ENCODE measurements at places on chromosomes 11 and 22. TPM values are rescaled to one million over a fixed set of nuclear protein-coding genes. Genes with fewer than 3 reads are reported as not detected.
A peak's percentile ranks its signal among the peaks of the same experiment; 100 is the strongest.

GRCh38 chr22:21857481-21857914, 9.9 kb downstream of the MAPK1 start:
- H3K27ac ChIP-seq, result peak overlapping the region; percentile 45
- peaks cover 39% of the 10 kb centered on the region for H3K4me1 ChIP-seq
- H3K4me3 ChIP-seq, result no peak overlapping the region
- H3K27me3 ChIP-seq, result no peaks in the 10 kb centered on the region
- H3K36me3 ChIP-seq, result no peaks in the 10 kb centered on the region
- DNase-seq, result no peak

The KAT5 gene
- total RNA-seq, result 51.2 TPM

- no peak overlapping the region for H3K4me3 ChIP-seq
- no peak overlapping the region for H3K27ac ChIP-seq
- no peak for DNase-seq
- peaks cover 47% of the 10 kb centered on the region for H3K27me3 ChIP-seq
- no peaks in the 10 kb centered on the region for H3K36me3 ChIP-seq
These were observed 2.5 kb upstream of the CLDN5 start for GRCh38 chr22:19526702-19527111.

DNA sequence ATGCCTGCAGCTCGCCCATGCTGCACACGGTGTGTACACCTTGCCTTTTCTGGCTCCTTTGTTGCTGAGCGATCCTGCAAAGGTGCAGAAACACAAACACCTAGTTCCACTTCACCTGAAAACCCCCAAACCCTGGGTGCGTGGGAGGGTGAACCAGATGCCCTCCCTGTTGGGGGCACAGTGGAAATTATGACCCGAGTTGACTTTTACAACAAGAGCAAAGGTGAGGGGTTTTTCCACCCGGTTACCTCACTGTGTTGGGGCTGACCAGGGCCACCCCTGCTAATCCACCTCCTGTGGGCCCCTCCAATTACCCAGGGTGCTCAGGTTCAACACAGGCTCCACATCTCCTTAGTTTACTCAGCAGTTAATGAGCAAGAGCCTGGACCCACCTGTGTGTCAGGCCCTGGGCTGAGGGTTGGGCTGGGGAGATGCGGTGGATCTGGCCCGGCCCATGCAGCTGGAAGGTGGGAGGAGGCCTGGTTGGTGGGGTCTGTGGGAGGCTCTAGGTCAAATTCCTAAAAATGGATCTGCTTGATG, 42.1 kb downstream of the LRRC32 start:
- no peak overlapping the region for H3K4me3 ChIP-seq
- H3K36me3 ChIP-seq, result no peaks in the 10 kb centered on the region
- peaks cover 20% of the 10 kb centered on the region for H3K4me1 ChIP-seq
- no peak for DNase-seq

The PKNOX2 gene
- total RNA-seq, result 3.6 TPM

- H3K4me1 ChIP-seq, result peaks cover 17% of the 10 kb centered on the region
- H3K27me3 ChIP-seq, result no peaks in the 10 kb centered on the region
- DNase-seq, result peak; percentile 46
- H3K36me3 ChIP-seq, result peaks cover 33% of the 10 kb centered on the region
- H3K4me3 ChIP-seq, result peak overlapping the region; percentile 45
- H3K27ac ChIP-seq, result peak overlapping the region; percentile 86
These were observed 1.1 kb downstream of the TAF1D start for GRCh38 chr11:93740031-93740729.

The LINC01488 gene
- total RNA-seq, result 1.6 TPM

The RFPL2 gene
- total RNA-seq, result 0.51 TPM

DNA sequence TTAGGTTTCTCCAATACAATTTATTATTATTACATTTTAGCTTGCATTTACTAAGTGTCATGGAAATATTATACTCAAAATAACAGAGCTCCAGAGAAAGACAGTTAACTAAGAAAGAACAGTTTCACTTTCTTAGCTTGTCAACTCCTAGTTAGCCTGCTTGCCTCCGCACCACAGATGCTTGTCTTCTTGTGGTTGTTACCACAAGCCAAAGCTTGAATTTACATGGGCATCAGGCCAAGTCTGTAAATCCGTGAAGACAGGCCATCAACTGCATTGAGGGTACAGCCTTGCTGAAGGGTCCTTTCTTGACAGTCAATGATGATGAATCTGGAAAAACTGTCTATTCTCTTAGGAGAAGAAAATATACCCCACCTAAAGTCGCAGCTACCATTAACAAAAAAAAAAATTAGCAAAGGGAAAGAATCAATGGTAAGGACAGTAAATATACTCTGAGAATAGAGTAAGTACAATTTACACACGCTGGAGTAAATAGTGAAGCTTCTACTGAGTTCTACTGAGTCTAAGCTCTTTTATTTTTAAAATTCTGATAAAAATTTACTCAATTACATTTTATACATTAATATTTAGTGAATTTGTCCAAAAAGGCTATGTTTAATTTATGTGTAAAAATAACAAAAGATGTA, 15.6 kb upstream of the DENND5A start:
- H3K4me1 ChIP-seq, result peaks cover 7% of the 10 kb centered on the region
- peaks cover 16% of the 10 kb centered on the region for H3K36me3 ChIP-seq
- no peak overlapping the region for H3K4me3 ChIP-seq
- H3K27me3 ChIP-seq, result no peaks in the 10 kb centered on the region

DNA sequence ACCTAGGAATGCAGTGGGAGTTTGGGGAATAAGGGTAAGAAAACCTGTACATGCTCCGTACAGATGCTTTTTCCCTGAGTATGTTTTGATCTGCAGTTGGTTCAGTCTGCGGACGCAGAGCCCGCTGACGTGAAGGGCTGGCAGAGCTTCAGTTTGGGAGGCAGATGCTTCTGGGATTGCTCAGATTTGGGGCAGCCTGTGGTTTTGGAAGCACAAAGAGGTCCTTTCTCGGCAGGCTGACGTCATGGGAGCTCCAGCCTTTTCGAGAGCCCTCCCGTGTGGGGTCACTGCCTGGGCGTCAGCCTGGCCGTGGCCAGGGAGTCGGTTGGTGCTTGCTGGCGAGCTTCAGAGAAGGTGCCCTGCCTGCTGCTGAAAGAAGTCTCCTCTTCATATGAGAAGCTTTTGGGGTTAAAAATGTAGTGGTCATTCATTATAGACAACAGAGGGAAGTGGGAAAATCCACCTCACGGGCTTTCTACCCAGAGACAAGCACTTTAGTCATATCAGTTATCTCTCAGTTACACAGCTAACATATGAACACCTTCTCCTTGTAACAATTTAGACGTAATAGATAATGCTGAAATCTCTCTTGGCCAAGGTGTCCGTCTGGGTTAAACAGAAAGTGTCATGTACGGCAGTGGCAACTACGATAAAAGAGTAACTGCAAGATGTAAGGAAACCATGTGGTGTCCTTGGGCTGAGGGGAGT, 26.8 kb downstream of the TPCN2 start:
- no peaks in the 10 kb centered on the region for H3K27me3 ChIP-seq
- H3K27ac ChIP-seq, result no peak overlapping the region
- DNase-seq, result peak; percentile 99
- H3K36me3 ChIP-seq, result peaks cover 18% of the 10 kb centered on the region
- H3K4me3 ChIP-seq, result no peak overlapping the region

The OR5B21 gene
- not detected for total RNA-seq

GRCh38 chr11:63551889-63552266, 11.3 kb downstream of the PLAAT2 start:
- no peak overlapping the region for H3K27ac ChIP-seq
- DNase-seq, result no peak
- H3K4me1 ChIP-seq, result peaks cover 9% of the 10 kb centered on the region
- no peaks in the 10 kb centered on the region for H3K27me3 ChIP-seq

GRCh38 chr11:119634301-119634700, 94.7 kb downstream of the NECTIN1 start:
- H3K27me3 ChIP-seq, result peaks cover 2% of the 10 kb centered on the region
- no peak for DNase-seq
- no peaks in the 10 kb centered on the region for H3K36me3 ChIP-seq
- H3K4me1 ChIP-seq, result no peaks in the 10 kb centered on the region

GRCh38 chr22:19762568-19763457, 2.2 kb downstream of the TBX1 start:
- H3K4me3 ChIP-seq, result no peak overlapping the region
- no peaks in the 10 kb centered on the region for H3K4me1 ChIP-seq
- DNase-seq, result no peak
- H3K27me3 ChIP-seq, result peaks cover 97% of the 10 kb centered on the region

DNA sequence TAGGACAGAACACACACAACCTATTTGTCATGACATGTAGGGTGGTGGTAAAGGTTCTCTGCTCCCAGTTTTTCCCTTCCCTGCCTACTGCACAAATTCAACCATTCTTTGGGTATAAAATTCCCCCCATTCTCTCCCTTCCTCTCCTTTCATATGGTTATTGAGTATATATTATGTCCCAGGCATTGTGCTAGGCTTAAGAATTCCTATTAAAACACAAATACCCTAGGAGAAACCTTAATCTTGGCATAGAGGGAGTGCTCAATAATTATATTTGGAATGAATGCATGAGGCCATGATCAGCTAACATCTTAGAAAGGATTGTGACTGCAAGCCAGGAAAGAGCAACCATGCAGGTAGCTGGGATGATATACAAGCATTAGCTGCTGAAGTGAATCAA, 120.4 kb upstream of the MTMR2 start:
- no peaks in the 10 kb centered on the region for H3K27me3 ChIP-seq
- no peak for DNase-seq
- H3K27ac ChIP-seq, result no peak overlapping the region
- no peak overlapping the region for H3K4me3 ChIP-seq

The SLC1A2 gene
- total RNA-seq, result 0.92 TPM

GRCh38 chr22:39463931-39464390, 7.1 kb downstream of the MGAT3 start:
- H3K27ac ChIP-seq, result no peak overlapping the region
- DNase-seq, result no peak
- H3K36me3 ChIP-seq, result no peaks in the 10 kb centered on the region
- H3K4me3 ChIP-seq, result no peak overlapping the region

DNA sequence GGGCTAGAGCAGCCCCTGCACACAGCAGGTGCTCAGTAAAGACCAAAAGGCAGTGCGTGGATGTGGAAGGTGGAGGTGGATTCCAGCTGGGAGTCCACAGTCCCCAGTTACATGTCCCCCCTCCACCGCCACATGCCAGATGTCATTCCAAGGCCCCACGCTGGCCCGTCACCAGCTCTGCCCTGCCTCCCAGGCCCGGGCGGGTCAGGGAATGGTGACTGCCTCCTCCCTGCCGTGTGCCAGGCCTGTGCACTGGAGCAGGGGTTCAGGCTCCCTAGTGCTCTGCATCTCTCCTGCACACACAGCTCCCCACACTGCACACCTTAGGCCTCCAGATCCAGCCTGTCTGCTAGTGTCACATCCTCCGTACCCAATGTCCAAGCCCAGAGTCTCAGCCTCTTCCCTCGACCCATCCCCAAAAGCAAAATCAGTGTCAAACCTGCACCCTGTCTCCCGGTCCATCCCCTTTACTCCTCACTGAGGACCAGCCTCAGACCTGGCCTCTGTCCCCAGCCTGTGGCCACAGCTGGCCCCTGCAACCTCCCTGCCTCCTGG, 40.2 kb upstream of the PRODH start:
- H3K4me1 ChIP-seq, result no peaks in the 10 kb centered on the region
- no peak overlapping the region for H3K4me3 ChIP-seq
- no peak overlapping the region for H3K27ac ChIP-seq
- no peaks in the 10 kb centered on the region for H3K36me3 ChIP-seq

DNA sequence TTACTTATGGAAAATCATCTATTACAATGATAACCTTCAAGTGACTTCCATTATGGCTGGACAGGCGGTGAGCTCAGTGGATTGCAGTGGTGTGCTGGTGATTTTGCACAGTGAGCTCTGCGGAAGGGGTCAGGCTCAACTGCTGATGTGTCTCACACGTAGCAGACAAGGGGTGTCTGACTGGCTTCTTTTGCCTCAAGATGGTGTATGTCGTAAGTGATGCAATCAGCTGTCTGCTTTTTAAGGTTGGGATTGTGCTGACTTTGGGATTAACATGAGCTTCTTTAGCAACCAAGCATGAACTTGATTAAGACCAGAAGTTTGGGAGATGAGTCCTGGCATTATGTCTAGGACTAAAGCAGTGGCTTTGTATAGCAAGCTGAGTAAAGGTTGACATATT, 49.5 kb downstream of the POLD3 start:
- no peak for DNase-seq
- no peak overlapping the region for H3K27ac ChIP-seq
- H3K36me3 ChIP-seq, result peaks cover 4% of the 10 kb centered on the region

- H3K27ac ChIP-seq, result no peak overlapping the region
- no peak overlapping the region for H3K4me3 ChIP-seq
- H3K27me3 ChIP-seq, result no peaks in the 10 kb centered on the region
- H3K36me3 ChIP-seq, result no peaks in the 10 kb centered on the region
- H3K4me1 ChIP-seq, result no peaks in the 10 kb centered on the region
- no peak for DNase-seq
These were observed 55.2 kb upstream of the FGF3 start for GRCh38 chr11:69874178-69874983.

The SLCO2B1 gene
- not detected for total RNA-seq

DNA sequence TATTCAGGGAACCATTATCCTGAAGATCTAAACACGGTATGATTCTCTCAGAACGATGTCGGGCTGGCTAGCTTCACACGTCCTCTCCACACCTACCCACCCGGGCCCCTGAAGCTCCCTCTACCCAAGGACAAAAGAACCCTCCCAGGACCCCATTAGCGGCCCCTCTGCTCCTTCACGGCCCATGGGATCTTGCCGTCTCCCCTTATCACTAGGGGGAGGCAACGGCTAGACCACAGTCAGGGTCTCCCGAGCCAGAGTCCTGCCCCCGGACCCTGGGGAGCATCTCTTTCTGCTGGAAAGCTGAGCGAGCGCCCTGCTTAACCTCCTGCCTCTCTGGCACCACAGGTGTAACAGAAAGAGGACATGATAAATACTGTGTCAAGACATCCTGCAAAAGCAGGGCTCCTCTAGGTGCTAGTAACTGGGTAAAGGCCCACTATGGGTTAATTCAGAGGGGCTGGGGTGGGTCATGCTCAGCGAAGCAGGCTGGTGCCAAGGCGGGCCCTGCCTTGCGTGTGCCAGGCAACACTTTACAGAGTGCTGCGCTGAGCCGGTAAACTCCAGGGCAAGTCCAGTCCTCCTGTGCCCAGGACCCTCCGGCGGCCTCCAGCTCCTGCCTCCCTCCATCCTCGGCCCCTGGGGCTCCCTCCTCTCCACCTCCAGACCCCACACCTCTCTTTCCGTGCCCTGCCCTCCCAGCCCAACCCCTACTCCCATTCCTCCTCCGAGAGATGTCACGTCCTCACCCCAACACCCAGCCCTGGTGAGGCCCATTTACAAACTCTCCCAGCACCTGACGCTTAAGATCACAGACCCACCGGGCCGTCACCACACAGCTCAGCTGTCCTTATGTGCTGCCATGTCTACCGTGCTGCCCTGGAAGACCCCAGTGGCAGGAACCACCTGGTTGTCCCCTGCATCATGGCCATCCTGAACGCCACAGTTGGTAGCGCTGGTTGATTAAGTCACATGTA, 3.0 kb downstream of the TOLLIP start:
- peaks cover 16% of the 10 kb centered on the region for H3K4me1 ChIP-seq
- no peaks in the 10 kb centered on the region for H3K36me3 ChIP-seq
- no peaks in the 10 kb centered on the region for H3K27me3 ChIP-seq
- H3K27ac ChIP-seq, result no peak overlapping the region
- DNase-seq, result no peak

GRCh38 chr11:37946155-37946766, 1348.2 kb upstream of the RAG2 start:
- no peak overlapping the region for H3K4me3 ChIP-seq
- no peaks in the 10 kb centered on the region for H3K27me3 ChIP-seq
- no peaks in the 10 kb centered on the region for H3K4me1 ChIP-seq
- no peaks in the 10 kb centered on the region for H3K36me3 ChIP-seq
- H3K27ac ChIP-seq, result no peak overlapping the region

The UBQLNL gene
- total RNA-seq, result 3.4 TPM

The OR52I1 gene
- total RNA-seq, result not detected
